ENCODE measurements at places on chromosomes 3 and 15.

DNA sequence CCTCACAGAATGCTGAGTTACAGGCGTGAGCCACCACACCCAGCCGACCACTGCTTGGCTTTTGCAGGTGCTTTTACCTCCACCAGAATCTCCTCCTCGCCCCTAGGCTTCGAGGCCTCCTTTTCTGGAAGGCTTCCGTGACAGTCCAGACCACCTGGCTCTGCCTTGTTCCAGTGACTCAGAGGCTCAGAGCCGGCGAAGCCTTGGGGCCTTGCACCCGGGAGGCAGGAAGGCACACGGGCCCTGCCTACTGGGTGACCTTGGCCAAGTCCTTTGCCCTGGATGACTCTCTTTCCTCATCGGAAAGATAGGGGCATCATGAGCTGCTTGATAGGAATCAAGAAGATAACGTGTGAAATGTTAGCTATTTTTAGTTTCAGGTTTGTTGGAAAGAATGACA is 31.3 kb upstream of the FURIN start:
- no peak for DNase-seq

DNA sequence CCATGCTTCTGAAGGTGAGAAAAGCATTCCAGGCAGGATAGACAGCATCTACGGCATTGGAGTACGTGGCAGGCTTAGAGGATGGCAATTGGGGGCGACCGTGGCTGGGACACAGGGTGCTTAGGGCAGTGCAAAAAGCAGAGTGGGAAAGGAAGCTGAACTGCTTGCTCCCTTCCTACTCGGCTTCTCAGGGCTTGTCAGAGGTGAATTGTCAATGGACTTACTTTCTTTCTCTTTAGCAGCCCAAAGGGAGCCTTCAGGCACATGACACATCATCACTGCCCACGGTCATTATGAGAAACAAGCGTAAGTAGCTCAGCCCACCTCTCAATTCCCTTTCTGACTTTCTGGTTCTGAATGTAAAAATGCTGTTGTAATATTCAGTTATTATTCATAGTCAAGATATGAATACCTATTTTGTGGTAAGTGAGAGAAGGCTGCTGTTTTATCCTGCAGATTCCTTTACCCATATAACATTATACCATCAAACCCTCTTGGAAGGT is 84.3 kb downstream of the KLHL25 start:
- no peak for DNase-seq

GRCh38 chr3:169710619-169711018 is 47.1 kb upstream of the MECOM start:
- no peak for DNase-seq

DNA sequence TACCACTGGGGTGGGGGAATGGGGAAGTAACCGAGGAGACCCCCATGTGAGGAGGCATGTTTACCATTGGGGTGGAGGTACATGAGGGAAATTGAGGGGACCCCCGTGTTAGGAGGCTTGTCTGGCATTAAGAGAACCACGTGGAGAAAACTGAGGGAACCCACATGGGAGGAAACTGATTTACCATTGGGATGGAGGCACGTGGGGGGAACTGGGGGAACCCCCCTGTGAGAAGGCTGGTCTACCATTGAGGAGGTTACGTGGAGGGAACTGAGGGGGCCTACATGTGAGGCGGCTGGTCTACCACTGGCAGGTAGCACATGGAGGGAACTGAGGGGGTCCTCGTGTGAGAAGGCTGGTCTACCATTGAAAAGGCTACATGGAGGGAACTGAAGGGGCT is 159.4 kb downstream of the FBLN2 start:
- no peak for DNase-seq

GRCh38 chr3:10855871-10856662 is 40.0 kb downstream of the SLC6A11 start:
- DNase-seq, result no peak

Data from NCI-H1930 (cell line).